ENCODE measurements at places on chromosomes 1 and 21.

DNA sequence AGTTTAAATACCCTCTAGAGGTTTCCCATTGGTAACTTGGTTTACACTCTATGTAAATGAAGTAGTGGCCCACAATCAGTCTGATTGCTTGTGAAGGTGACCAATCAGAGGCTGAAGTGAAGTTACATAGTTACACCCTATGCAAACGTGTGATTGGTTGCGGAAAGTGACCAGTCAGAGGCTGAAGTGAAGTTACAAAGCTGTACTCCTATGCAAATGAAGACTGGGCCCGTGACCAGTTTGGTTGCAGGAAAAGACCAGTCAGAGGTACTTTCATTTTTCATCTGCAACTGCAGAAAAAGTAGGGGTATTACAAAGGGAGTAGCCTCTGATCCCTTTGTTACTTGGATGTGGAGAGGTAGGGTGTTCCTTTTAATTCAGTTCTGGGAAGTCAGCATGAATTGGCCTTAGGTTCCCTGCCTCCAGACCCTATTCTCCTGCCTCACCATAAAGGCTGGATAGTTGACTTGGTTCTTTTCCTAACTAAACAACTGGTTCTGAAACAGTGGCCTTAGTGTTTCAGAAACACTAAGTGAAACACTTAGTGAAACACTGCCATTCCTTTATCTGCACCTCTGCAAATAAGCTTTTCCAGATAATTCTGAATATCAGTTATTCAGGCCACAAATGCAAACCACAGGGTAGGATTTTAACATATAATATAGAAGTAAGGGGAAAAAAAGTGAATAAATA, 39.3 kb downstream of the MAGI3 start:
- DNase-seq = no peak

DNA sequence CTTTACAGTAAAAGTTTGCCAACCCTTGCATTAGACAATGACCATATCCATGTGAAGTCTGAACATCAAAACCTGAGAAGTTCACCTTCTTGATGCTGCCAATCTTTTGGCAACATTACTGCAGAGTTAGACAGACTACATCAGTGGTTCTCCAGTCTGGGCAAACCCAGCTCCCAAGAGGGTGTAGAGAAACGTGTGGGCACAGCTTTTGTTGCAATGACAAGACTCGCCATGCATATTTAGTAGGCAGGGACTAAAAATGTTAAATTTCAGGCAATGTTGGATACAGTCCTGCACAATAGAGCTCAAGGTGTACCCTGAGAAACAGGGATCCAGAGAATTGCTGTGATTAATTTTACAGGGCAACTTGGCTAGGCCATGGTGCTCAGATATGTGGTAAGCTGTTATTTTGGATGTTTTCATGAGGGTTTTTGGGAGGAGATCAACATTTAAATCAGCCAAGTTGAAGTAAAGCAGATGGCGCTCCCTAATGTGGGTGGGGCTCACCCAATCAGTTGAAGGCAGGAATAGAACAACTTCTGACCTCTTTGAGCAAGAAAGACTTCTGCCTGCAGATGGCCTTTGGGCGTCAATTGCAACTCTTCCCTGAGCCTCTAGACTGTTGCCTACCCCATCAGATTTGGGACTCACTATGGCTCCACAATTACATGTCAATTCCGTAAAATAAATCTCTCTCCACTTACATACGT, 37.6 kb upstream of the CLDN14 start:
- DNase-seq = no peak

DNA sequence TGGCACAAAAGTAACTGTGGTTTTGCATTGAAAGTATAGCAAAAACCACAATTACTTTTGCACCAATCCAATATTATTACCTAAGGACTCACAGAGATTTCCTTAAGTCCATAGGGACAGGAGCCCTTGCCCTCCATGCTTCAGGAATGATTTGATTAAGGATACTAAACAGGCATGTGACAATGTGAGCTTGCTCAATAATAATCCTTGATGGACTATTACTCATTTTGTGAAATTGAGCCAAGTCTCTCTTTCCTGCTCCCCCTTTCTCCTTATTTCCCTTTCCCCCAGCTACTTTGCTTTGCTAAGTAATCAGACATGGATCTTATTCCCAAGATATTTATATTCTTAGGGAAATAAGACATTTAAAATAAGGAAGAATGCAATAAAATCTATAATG, 21.6 kb upstream of the RGL1 start:
- DNase-seq = no peak

GRCh38 chr1:236921610-236922009, 82.6 kb downstream of the MT1HL1 start:
- DNase-seq = no peak

GRCh38 chr1:234782791-234783190, 172.8 kb upstream of the IRF2BP2 start:
- DNase-seq = no peak

DNA sequence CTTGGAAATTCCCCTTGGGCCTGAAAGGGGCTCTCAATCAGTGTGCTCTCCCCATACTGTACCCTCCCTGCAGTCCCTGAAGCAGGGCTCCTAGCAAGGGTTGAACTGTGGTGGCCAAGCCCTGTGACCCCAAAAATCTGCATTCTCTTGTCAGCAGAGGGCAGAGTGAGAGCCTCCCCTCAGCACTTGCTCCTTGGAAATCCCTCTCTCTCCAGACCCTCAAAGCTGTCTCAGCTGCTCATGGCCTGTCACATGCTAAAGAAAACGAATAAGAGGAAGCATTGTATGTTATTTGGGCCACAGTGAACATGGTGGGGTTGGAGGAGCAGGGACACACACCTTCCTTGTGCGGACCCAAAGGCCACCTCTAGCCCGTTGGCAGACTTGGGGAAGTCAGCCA, 47.2 kb upstream of the SYNC start:
- no peak for DNase-seq

Data from stimulated activated naive CD4-positive, alpha-beta T cell (primary cell).